Muscle of leg (tissue), 16 donors: ENCODE measurements at places on chromosomes 5 and 9. TPM values are rescaled to one million over a fixed set of nuclear protein-coding genes. Genes with fewer than 3 reads are reported as not detected.

- peak; percentile 90 for DNase-seq
Observed at GRCh38 chr5:113264046-113264445, 170.7 kb downstream of the TSSK1B start.

DNA sequence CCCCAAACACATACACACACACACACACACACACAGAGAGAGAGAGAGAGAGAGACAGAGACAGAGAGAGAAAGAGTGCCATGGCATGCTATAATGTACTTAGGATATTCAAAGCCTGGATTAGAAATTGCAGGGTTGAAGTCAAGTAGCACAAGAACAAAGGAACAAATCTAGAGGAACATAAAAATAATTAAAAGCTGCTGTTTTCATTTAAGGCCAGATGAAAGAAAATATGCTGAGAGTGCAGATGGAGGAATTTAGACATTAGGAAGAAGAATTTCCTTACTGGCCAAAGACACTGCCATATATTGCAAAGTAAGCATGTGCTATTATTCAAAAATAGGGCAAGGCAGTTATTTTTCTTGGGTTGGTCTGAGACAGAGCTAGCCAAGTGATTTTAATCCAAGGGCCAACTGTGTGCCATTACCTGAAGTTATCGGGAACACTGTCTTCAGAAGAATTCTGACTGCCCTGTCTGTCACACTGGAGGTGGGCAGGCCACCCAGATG, 31.7 kb downstream of the HSD17B3 start:
- DNase-seq: no peak

DNA sequence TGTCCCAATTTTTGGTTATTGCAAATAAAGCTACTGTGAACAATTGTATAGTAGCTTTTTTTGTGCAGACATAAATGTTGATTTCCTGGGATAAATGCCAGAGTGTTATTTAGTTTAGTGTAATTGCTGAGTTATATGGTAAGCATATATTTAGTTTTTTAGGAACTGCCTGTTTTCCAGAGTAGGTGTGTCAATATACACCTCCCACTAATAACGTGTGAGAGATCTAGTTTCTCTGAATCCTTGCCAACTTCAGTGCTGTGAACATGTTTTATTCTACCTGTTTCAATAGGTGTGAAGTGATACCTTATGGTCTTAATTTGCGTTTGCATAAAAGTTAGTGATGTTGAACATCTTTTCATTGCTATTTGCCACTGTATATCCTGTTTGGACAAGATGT, 9.1 kb upstream of the OR2S2 start:
- DNase-seq: no peak

DNA sequence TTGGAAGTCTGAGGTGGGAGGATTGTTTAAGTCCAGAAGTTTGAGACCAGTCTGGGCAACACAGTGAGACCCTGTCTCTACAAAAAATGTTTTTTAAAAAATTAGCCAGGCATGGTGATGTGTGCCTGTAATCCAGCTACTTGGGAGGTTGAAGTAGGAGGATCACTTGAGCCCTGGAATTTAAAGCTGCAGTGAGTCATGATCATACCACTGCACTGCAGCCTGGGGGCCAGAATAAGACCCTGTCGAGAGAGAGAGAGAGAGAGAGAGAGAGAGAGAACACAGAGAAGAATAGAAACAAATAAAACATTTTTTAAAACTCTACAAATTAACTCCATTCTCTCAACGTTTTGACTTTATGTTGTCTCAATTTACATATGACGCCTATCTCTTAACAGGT, 111.8 kb downstream of the BARX1 start:
- DNase-seq: no peak

DNA sequence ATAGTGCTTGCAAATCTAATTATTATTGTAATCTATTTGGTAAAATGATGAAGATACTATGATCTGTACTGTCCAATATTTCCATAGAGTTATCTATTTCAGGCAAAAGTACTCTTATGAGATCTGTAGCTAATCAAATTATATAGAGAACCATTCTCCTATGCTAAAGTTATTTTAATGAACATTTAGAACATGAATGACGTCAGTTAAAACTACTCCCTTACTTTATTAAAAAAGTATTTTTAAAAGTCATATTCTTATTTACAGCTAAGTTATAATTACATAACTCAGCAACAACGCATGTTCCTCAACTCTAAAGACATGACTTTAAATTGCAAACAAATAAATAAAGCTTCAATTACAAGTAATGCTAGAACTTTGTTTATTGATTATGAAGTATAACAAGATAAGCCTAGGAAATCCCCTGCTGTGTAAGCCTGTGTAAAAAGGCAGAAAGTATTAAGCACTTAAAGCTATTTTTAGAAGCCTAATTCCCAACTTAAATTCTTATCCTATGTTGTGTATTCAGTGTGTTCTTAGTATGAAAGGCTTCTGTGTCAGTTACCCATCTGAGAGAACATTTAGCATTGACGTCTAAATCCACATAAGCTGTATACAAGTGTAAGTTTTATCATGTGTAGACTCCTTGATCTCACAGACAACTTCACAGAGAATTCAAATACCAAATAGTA, 285.7 kb downstream of the HCN1 start:
- no peak for DNase-seq

- DNase-seq: no peak
Observed at GRCh38 chr5:18195910-18196309, 561.6 kb downstream of the TAF11L14 start.

DNA sequence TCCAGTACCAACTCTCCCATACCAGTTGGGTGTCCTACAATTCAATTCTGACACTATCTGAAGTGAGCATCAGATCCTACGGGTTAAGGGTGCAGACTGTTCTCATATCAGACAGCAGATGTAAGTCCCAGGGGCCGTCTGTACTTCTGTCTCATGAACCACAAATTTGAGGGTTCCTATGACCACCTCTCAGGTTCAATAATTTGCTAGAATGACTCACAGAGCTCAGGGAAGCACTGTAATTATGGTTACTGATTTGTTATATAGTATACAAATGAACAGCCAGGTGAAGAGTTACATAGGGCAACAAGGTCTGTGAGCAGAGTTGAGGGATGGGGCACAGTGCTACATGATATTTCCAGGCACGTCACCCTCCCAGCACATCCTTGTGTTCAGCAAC, 499.1 kb downstream of the DMAC1 start:
- no peak for DNase-seq

DNA sequence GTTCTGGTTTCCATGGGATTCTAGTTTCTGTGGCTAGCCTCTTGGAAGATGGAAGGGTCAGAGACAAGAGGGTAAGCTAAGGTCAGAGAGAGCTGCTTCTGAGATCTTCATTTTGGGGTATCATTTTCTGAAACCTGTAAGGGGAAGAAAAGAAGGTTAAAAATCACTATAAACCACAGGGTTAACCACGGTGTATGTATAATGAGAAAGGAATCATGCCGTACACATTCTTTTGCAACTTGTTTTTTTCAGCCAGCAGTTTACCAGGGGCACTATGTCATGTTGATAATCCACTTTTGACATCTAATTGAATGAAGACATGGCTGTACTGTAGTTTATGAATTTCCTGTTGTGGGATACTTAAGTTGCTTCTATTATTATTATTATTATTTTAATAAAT, 164.4 kb downstream of the FOCAD start:
- DNase-seq: no peak

GRCh38 chr5:124692324-124692723, 54.1 kb downstream of the ZNF608 start:
- DNase-seq: peak; percentile 80

DNA sequence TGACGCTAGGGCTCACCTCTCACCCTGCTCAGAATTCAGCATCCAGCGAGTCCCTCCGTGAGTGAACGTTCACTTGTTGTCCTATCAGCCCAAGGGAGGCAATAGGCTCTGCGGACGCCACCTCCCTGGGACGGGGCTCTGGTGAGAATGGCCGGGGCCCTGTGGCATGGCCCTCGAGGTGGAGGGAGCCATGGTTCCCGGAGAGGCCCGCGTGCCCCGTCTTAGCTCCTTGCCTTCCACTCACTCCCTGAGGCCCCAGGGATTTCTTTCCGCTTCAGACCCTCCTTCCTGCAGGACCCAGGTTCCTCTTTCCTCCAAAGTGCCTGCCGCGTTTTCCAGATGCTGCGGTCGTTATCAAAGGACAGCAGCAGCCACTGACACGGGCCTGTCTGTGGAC, 21.5 kb downstream of the EXOC3 start:
- no peak for DNase-seq

GRCh38 chr5:1285883-1286291, 9.0 kb downstream of the TERT start:
- DNase-seq: no peak

DNA sequence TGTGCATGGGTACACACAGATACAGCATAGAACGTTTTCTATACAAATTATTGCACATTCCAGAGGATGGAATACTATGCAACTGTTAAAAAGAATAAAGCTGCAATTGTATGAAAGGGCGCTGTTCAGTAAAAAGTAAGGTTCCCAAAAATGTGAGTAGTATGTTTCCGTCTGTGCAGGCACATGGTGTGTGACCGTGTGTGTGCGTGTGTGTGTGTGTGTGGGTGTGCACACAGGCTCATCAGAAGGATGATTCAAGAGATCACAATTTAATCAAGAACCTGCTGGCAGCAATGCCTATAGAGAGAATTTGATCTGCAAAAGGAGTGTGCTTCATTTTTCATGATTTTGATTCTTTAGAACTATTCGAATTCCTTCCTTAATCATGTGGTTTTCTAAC, 76.3 kb downstream of the SEMA4D start:
- DNase-seq: no peak

- DNase-seq: no peak
Observed at GRCh38 chr9:133606708-133607025, 2.5 kb downstream of the FAM163B start.

NXNL2 gene
- 0.23 TPM for polyA plus RNA-seq

SLC25A48 gene
- 0.46 TPM for polyA plus RNA-seq

IL5 gene
- not detected for polyA plus RNA-seq

DMGDH gene
- polyA plus RNA-seq: 2.2 TPM

ARHGAP26 gene
- polyA plus RNA-seq: 14.1 TPM

PRSS3 gene
- 2.6 TPM for polyA plus RNA-seq

GABRA6 gene
- not detected for polyA plus RNA-seq

SHOC1 gene
- polyA plus RNA-seq: 0.13 TPM

OR1Q1 gene
- not detected for polyA plus RNA-seq

ENTREP1 gene
- polyA plus RNA-seq: 12.6 TPM
